ENCODE measurements at places on chromosomes 3 and 15. TPM values are rescaled to one million over a fixed set of nuclear protein-coding genes. Genes with fewer than 3 reads are reported as not detected.
A peak's percentile ranks its signal among the peaks of the same experiment; 100 is the strongest.

GRCh38 chr15:61889706-61890105, 170.5 kb downstream of the VPS13C start:
- H3K27me3 ChIP-seq, result no peaks in the 10 kb centered on the region
- no peak overlapping the region for H3K4me3 ChIP-seq
- no peak for DNase-seq
- no peaks in the 10 kb centered on the region for H3K4me1 ChIP-seq
- no peaks in the 10 kb centered on the region for H3K36me3 ChIP-seq

The CORO2B gene
- 15.7 TPM for total RNA-seq

GRCh38 chr15:42800731-42801474, 64.0 kb upstream of the CDAN1 start:
- no peak overlapping the region for H3K4me3 ChIP-seq
- H3K36me3 ChIP-seq, result peaks cover 4% of the 10 kb centered on the region
- peaks cover 2% of the 10 kb centered on the region for H3K4me1 ChIP-seq
- no peak overlapping the region for H3K27ac ChIP-seq

GRCh38 chr3:189685860-189686259, 54.7 kb downstream of the TP63 start:
- no peaks in the 10 kb centered on the region for H3K27me3 ChIP-seq
- DNase-seq, result peak; percentile 87
- no peak overlapping the region for H3K4me3 ChIP-seq
- H3K36me3 ChIP-seq, result no peaks in the 10 kb centered on the region
- no peaks in the 10 kb centered on the region for H3K4me1 ChIP-seq

GRCh38 chr3:23723930-23724329, 81.8 kb upstream of the UBE2E1 start:
- H3K27me3 ChIP-seq, result no peaks in the 10 kb centered on the region
- no peak for DNase-seq
- no peak overlapping the region for H3K27ac ChIP-seq
- no peak overlapping the region for H3K4me3 ChIP-seq

The HDAC11 gene
- total RNA-seq, result 17.7 TPM

Data from fibroblast of lung (primary cell).